Stimulated activated CD8-positive, alpha-beta memory T cell treated with anti-CD3 and anti-CD28 coated beads, Interleukin-2, amount 100 ng/mL, for 48 hours (primary cell): ENCODE measurements at places on chromosomes 7 and 10.

DNA sequence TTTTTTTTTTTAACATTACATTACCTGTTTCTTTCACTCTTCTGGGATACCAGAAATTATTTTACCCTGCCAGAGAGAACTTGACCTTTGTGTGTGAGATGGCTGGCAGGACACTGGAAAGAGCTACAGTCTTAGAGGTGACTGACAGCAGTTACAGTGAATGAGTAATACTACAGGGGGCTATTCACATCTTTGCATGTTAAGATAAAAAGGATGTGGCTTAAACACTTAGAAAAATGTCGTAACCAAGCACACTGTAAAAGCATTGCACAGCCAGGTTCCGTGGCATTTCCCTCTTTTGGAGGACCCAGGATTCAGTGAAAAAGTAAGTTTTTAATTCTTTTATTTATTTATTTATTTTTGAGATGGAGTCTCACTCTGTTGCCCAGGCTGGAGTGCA lies 18.8 kb upstream of the TBC1D12 start:
- DNase-seq: no peak

DNA sequence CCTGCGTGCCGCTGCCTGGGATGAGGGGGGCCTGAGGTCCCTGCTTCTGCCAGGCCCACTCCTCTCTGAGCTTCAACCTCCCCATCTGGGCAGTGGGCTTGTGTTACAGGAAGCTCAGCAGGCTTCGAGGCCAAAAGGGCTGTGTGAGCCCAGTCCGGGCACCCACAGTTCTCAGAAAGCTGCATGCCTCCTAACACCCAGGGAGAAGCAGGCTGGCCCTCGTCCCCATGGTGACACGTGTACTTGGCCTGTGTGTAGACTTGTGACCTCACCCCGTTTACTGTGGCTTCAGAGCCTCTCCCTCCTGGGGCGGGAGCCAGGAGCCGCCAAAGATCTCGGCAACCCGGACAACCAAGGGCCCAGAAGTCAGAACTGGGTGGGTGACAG lies 2.2 kb upstream of the GRIFIN start:
- no peak for DNase-seq

DNA sequence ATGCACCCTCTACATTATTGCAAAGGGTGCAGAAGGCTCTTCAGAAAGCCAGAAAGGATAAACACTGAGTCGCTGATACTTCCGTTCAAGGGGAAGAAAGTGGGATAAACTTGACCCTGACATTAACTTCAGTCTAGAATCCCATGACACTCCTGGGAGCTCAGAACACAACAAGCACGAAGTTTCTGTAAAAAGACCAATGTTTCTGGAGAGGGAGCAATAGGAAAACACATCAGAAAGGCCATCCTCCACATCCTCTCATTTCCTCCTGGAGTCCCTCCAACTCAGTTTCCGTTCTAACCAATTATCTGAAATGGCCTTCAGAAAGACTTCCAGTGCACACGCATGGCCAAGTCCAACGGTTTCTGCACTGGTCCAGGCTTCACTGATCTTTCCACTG lies 113.5 kb downstream of the SORBS1 start:
- DNase-seq: no peak

DNA sequence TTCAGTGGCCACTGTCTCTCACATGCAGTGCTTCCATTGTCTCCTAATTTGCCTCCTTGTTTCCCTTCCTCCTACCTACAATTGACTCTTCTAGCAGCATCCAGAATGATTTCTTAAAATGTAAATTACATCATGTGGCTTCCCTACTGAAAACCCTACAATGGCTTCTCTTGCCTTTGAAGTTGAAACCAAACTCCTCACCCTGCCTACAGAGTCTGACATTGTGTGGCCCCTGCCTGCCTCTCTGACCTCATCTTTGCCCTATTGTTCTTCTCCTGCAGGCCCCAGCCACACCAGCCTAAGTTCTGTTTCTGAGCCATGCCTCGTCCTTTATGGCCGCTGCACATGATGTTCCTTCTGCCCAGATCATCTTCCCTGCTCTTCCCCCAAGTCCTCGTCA lies 35.8 kb upstream of the CDK1 start:
- DNase-seq: no peak

DNA sequence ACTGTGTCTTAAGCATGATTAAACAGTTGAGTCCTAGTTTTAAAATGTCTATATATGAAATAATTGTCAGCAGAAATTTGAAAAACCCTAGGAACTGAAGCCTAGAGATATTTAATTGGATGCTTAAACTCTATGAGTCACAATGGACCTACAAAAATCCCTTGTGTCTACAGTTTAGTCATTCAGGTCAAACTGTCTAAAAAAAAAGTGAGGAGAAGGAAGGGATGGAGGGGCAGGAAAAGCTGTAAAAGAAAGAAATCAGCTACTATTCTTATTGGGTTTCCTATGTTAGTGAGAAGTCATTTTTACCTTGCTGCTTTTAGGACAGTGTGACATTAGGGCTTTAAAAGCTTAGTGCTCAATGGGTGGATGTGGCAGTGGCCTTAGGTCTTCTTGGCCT lies 406.1 kb upstream of the FZD8 start:
- DNase-seq: no peak

- DNase-seq: no peak
These were observed 143.4 kb upstream of the PCGF5 start for GRCh38 chr10:91076991-91077548.

DNA sequence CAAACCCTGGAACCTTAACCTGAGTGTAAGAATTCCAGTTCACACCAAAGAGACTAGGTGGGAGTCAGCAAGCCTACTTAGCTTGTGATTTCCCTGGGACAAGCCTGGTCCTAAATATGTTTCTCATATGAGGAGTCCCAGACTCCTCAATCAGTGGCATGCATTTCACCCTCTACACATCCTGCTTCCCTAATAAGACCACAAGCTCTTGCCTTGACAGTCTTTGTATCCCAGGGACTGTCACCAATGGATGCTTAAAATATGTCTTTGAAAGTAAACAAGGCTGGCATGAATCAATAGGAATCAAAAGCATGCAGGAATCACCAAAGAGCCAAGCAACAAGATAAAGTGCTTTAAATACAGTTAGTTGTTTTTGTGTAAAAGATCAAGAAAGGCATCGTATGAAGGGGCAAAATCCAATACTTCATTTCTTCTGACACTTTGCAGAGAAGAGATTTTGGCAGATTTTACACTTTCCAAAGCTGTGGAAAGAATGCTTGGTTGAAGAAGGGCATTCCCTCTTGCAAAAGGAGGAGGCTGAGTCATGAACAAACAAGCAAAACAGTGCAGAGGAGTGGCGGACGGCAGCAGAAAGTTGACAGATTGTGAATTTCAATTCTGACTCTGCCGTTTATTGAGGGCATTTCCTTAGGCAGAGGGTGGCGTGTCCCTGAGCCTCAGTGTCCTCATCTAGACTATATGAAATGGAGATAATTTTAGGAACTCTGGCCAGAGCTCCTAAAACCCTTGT lies 8.5 kb upstream of the NFE2L3 start:
- DNase-seq: no peak

- DNase-seq: no peak
These were observed 3.9 kb upstream of the ITGB1 start for GRCh38 chr10:32961895-32962369.

- no peak for DNase-seq
These were observed 107.1 kb upstream of the FAM20C start for GRCh38 chr7:85074-85882.

DNA sequence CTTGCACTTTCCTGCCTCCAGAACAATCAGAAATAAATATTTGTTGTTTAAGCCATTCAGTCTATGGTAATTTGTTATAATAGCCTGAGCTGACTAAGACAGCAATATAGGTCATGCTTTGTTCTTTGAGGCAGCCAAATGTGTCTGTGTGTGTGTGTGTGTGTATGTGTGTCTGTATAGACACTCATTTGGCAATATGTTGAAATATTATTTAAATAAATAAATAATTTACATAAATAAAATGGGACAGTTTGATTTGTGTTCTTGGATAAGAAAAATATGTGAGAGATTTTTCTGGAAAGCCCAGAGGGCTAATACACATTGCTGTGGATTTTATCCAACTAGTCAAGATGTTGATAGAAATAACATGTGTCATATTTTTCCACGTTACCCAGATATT lies 140.2 kb downstream of the PTN start:
- DNase-seq: no peak

DNA sequence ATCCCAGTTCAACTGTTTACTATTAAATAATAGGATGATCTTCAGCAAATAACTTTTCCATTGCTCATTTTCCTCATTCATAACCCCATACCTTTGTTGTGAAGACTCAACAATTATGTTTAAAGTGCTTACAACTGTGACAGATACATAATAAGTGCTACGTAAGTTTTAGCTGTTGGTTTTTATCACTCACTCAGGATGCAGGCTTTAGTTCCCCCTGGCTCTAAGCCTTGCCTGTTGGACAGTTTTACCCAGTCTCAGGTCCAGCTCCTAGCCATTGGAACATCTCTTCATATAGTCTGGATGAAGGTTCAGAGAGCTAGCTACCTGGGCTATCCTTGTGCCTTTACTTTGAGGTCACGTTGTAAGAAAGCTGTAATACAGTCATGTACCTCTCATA lies 353.2 kb downstream of the CRPPA start:
- DNase-seq: no peak
